ENCODE measurements at places on chromosomes 6 and 20.

GRCh38 chr20:48146308-48146707 lies 361.0 kb upstream of the SULF2 start:
- DNase-seq, result no peak

GRCh38 chr20:43448748-43449535 lies 8.8 kb upstream of the SRSF6 start:
- peak; percentile 25 for DNase-seq

DNA sequence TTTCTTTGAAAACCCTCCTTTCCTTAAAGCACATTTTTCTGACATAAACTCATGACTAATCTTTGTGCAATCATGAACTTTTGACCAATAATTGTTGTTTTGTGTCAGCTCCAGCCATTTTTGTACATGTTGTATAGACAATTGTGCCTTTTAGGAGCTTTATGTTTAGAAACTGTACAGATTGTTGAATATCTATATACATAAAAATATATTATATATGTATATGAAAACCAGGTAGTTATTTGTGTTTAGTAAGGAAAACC lies 125.7 kb upstream of the EDN1 start:
- no peak for DNase-seq

- DNase-seq, result no peak
Observed at GRCh38 chr6:53300656-53301551, 47.8 kb downstream of the ELOVL5 start.

DNA sequence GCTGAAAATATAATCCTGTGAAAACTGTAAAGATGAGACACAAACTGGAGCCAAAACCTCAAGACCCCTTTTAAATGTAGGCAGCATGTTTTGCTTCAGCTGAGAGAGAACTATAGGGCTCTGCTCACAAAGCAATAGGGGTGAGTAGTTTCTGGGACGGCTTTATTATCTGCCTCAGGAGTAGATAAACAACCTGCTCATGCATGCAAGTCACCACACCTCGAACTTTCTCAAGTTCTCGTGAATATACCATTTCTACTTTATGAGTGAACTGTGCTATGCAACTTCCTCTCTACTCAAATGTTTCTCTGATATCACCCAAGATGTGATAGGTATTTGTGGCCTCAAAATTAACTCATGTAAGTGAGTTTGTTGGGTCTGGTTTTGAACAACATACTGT lies 7.5 kb upstream of the OOEP start:
- DNase-seq, result no peak

DNA sequence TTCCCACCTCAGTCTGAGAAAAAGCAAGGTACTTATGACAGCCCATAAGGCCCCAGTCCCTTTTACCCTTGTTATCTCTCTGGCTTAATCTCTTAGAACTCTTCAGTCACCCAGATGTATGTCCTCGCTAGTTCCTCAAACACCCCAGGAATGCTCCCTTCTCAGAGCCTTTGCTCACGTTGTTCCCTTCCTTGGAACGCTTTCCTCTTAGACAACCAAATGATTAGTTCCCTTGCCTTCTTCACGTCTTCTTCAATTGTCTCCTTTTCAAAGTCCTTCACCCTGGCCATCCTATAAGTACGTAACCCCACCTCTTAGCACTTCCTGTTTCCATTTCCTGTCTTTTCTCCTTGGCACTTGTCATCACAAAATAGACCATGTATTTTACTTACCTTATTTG lies 1.1 kb upstream of the APOBEC2 start:
- DNase-seq, result no peak

- DNase-seq, result no peak
Observed at GRCh38 chr6:26206868-26207801, 119.9 kb downstream of the HFE start.

DNA sequence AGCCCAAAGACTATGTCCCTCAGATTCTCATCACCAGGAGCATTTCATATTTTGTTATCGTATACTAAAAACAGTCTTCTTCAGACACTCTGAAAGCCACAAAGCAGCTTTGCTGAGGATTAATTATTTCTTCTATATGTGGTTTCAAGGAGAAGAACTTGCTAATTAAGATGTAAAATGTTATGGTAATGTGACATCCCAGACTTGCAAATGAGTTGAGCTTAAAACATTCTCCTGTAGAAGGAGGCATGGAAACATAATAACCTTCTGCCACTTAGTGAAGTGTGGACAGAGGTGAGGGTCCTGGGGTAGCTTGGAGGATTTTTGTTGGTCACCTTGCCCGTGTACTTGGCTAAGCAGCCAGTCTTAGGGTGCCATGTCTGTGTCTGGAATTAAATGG lies 16.7 kb upstream of the MAPRE1 start:
- DNase-seq, result no peak

GRCh38 chr20:53805895-53806384 lies 212.3 kb upstream of the ZNF217 start:
- no peak for DNase-seq

- peak; percentile 45 for DNase-seq
Observed at GRCh38 chr6:106360410-106360988, at the start of gene CRYBG1. TSS of gene CRYBG1 (plus strand) at chr6:106360717. CDS start at chr6:106360909, 192 bp downstream.

DNA sequence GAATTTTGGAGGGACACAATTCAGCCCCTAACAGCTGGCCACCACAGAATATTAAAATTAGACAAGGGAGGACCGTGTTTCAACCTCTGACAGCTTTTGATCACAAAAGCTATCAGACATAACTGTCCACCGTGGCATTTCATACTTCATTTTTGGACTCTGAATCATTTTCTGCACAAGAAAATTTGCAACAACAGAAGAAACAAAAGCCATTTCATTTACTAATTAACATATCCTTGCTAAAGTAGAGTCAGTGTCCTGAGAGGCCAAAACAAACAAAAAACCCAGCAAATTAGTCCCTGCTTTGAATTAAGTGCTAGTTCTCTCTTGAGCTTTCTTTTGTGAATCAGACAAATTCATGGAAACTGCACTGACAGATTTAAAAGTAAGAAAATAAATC lies 17.6 kb upstream of the COL12A1 start:
- no peak for DNase-seq

- no peak for DNase-seq
Observed at GRCh38 chr6:12748411-12748810, 31.8 kb downstream of the PHACTR1 start.

GRCh38 chr6:119443993-119444641 lies 94.6 kb upstream of the MAN1A1 start:
- no peak for DNase-seq

Measured in activated T-cell treated with anti-CD3 and anti-CD28 coated beads for 24 hours (primary cell).